ENCODE measurements at places on chromosomes 2 and 18.

GRCh38 chr18:42798606-42799170, 316.8 kb downstream of the RIT2 start:
- no peak for DNase-seq

DNA sequence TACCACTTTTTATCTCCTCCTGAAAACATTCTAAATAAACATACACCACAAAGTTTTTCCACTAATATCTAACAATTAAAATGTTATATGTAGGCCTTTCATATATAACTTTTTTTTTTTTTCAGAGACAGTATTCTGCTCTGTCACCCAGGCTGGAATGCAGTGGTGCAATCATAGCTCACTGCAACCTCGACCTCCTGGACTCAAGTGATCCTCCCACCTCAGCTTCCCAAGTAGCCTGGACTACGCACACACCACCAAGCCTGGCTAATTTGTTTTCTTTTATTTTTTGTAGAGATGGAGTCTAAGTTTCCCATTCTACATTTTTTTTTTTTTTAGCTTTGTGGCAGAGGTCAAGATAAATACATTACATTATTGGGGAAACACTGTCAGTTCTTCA, 1612.6 kb upstream of the NXPH2 start:
- DNase-seq = peak; percentile 12

DNA sequence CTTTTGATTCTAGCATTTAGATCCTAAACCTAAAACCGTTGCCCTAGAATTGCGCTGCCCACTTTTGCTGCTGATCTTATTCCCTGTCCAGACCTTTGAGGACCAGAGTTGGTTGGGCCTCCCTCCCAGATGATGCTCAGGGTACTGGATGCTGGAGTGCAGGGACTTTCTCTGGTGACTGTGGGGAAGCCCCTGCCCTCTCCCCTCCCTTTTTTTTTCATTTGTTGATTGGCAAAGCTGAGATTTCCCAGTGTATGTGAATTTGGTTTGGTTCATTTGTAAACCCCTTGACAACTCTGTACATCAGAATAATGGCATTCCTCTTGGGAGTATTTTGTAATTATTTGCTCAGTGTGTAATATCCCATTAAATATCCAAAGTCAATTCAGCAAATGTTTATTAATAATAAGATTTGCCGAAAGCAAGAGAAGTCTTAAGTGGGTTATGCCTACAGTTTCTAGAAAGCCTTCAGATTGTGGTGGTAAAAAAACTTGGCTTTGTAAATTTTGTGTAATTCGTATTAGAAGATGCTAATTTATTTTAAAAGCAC, 28.3 kb downstream of the RAB31 start:
- DNase-seq = no peak

GRCh38 chr2:6089474-6089873, 397.3 kb downstream of the SOX11 start:
- no peak for DNase-seq

DNA sequence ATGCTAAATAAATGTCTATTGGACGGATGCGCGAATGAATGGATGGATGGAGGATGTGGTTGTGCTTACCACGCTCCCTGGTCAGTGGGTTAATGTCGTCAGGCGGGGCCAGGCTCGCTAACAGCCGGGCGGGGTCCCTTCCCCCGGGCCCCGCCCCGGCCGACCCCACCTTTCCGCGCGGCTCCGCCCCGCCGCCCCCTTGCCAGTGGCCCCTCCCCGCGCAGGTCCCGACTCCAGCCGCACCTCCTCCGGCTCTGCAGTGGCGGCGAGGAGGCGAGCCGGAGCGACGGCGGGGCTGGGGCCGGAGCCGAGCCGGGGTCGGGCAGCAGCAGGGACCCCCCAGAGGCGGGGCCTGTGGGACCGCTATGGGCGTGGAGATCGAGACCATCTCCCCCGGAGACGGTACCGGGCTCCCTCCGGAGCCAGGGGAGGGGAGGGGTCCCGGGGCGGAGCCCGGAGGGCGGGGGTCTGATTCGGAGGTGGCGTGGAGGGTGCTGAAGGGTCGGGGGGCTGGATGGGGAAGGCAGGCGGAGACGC, at the start of gene FKBP1B:
TSS of gene FKBP1B (plus strand) at position 257 of the 537 bp plus-strand sequence. CDS start at position 366, 109 bp downstream.
- peak; percentile 83 for DNase-seq

- no peak for DNase-seq
These were observed 33.0 kb upstream of the KIDINS220 start for GRCh38 chr2:8870441-8870840.

- DNase-seq = no peak
These were observed 66.8 kb upstream of the FZD7 start for GRCh38 chr2:201966691-201967438.

- no peak for DNase-seq
These were observed 5.8 kb upstream of the ONECUT2 start for GRCh38 chr18:57429167-57430078.

GRCh38 chr18:36772241-36772723, 56.5 kb downstream of the TPGS2 start:
- no peak for DNase-seq

- DNase-seq = peak; percentile 63
These were observed 5.5 kb downstream of the COL6A3 start for GRCh38 chr2:237408335-237409000.

DNA sequence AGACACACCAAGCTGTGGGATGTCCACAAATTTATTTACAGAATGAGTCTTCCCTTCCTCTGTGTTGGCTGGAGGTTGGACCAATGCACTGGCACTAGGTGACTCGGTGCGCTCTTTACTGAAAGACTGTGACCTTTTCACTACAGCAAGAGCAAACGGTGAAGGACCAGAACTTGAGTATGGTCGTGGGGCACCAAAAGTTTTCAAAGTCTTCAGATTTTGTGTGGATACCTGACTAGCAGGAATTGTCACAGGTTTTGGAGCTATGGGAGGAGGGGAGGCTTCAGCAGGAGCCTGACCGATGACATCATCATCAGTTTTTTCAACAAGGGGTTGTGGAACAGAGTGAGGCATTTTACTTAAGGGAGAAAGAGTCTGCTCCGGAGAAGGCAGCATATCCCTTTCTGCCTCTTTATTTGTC, 73.0 kb upstream of the GRB14 start:
- no peak for DNase-seq

- DNase-seq = no peak
These were observed 38.9 kb downstream of the THAP4 start for GRCh38 chr2:241598061-241598460.

- DNase-seq = peak; percentile 19
These were observed 139.8 kb downstream of the LTBP1 start for GRCh38 chr2:33086400-33087015.

- DNase-seq = no peak
These were observed 88.9 kb upstream of the SERPINE2 start for GRCh38 chr2:224127871-224128501.

- no peak for DNase-seq
These were observed 37.8 kb downstream of the PSTPIP2 start for GRCh38 chr18:46034230-46034629.

- no peak for DNase-seq
These were observed 63.4 kb upstream of the ARHGAP28 start for GRCh38 chr18:6666012-6666685.

DNA sequence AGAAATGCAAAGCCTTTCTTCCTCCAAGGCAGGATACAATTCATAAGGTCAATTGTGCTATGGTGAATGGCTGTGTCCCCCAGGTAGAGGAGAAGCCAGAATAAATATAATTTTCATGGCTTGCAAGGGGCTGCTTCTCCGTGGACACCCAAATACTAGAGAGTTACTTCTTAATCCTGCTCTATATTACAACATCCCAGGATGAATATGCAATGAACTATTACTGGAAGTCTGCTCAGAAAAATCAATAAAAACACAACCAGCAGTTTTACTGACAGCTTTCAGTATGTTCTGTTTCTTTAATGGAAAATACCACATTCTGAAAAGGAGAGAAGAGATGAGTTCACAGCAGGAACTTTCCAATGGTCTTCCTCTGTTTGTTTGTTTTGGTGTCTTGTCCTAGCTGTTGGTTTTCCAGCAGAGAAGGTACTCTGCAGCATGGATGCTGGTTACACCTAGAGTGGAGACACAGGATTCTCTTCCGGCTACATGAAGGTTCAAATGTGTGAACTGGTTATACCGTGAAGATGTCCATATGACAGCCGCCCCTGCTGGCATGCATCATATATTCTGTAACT, 213.0 kb downstream of the PID1 start:
- DNase-seq = no peak

DNA sequence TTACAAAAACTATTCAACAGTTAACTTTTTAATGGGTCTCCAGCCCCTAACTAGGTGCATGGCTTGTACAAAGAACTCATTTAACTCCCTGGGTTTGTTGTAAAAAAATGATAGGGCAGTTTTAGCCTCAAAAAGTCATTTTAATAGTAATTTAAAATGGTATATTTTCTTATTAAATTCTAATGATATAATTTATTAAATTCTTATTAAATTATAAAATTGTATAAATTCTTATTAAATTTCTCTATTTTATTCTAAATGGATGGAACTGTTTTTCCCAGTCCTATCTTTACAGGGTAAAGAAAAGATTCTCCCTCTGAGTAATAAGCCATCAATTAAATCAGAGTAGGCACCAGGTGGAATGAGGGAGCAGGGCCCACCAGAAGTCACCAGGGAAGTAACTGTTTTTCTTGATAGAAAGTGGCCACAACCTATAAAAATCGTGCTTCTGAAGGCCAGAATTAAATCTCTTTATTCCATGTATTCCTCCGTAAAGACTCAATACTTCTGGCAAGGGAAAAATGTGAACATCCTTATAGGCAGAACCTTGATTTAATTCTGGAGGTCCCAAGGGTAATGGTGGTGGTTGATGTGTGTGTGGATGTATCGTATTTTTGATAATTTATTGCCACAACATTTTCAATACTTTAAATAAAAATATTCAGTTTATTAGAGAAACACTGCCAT, 814 bp downstream of the FKBP7 start:
- DNase-seq = no peak

DNA sequence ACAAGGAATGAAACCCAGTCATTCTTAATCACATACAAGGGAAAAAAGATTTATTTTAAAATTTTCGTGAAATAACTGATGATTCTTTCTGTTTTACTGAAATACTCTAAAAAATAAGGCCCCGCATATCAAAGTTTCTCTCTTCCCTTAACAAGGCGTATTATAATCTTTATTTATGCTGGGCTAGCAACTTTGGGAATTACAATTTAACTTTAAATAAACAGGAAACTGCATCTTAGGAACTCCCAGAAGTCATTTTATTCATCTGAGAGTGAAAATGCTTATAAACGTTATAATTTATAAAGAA, 166.7 kb downstream of the TCF4 start:
- no peak for DNase-seq

DNA sequence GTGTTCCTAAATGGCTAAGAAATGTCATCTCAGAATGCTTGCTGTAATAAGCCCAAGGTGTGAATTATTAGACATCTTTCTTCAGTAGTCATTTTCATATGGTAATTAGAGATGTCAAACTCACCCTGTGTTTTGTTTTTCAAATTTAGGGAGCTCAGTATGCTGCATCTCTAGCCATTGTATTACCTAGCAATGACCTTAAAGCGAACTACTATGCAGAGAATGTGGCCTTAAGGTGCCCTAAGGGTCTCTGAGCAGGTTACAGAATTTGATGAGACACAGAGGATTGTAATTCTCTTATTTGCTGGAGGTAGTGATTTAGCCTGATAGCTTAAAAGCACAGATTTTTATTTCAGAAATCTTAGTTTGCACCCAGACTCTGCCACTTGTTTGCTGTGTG, 1052.6 kb upstream of the DDX18 start:
- no peak for DNase-seq

DNA sequence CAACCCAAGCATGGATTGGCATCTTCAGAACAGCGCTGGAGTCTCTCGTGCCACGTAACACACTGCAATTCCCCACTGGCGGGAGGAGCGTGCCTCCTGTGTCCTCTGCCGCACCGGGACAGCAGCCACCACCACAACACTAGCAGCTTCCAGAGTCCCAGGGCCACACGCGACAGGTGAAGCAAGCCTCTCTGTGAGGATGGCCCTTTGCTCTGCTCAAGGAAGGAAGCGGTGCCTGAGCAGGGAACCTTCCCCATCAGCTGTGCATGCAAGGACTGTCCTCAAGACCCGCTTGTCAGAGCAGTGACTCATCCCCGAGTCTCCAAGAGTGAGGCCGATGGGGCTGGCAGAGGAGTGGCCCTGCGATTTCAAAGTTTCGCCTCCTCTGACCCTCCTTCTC, 44.0 kb downstream of the TTC32 start:
- no peak for DNase-seq

- no peak for DNase-seq
These were observed 13.2 kb downstream of the SNORC start for GRCh38 chr2:232883116-232883721.

GRCh38 chr2:66696374-66696773, 261.4 kb downstream of the MEIS1 start:
- DNase-seq = no peak

GRCh38 chr2:173119944-173120343, 44.3 kb downstream of the MAP3K20 start:
- no peak for DNase-seq

DNA sequence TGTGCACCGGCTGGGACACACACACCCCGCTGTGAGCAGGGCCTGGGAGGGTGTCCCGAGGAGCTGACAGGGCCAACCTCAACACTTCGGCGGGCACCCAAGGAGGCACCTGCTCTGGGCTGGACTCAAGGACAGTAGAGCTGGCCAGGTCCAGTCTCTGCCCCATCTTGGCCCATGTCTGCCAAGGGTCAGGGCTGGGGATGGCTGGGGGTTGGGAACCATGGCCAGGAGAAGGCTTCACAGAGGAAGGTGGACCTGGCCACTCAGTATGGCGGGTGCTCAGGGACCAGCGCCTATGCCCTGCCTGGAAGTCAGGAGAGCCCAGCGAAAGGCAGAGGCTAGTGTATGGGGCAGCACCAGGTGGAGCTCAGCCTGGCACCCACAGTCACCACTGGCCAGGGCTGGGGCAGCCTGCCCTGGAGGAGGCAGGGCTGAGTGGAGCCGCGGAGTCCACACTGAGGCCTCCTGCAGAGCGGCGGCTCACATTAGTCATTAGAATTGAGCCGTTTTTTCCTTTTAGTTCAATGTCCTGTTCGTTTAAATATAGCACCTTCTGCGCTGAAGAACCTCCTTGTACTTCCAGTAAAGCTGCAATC, 4.2 kb downstream of the ERFE start:
- DNase-seq = peak; percentile 37

DNA sequence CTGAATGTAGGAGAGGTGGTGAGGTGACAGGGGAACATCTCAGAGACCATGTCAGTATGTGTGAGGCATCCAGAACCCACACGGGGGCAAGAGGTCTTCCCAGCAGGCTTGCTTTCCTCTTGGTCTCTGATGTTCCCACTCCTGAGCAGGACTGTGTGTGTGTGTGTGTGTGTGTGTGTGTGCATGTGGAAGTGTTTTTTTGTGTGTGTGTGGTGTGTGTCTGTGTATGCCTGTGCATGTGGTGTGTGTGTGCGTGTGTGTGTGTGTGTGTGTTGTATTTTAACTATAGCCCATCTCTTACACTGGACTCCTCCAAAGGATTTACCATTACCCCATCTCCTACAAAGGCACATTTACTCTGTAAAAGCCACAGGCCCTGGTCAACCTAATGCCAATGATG, 40.4 kb downstream of the SLC4A5 start:
- no peak for DNase-seq

GRCh38 chr18:49016648-49017539, 66.1 kb upstream of the SMAD7 start:
- DNase-seq = peak; percentile 92
